ENCODE measurements at places on chromosomes 2 and 18.

GRCh38 chr18:39781565-39781964 lies 2173.5 kb upstream of the PIK3C3 start:
- DNase-seq: no peak

- DNase-seq: no peak
Observed at GRCh38 chr18:38747153-38747552, 1181.6 kb upstream of the CELF4 start.

- no peak for DNase-seq
Observed at GRCh38 chr2:60476206-60476954, 77.1 kb downstream of the BCL11A start.

DNA sequence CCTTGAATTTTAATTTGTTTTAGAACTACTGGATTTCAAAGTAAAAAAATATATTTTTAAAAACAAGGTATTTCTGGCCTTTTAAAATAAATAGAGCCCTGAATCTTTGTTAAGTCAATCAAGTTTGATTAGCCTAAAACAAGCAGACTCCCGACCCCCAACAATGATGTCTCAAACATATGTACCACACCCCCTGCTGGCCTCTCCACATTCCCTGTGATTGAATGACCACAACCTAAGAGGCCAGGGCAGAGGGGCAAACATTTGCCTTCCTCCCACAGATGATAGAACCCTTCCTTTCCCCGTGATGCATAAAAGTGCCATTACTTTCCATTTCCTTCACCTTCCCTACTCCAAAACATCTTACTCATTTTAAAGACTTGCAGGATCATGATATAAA lies 130.9 kb downstream of the STK39 start:
- DNase-seq: no peak

DNA sequence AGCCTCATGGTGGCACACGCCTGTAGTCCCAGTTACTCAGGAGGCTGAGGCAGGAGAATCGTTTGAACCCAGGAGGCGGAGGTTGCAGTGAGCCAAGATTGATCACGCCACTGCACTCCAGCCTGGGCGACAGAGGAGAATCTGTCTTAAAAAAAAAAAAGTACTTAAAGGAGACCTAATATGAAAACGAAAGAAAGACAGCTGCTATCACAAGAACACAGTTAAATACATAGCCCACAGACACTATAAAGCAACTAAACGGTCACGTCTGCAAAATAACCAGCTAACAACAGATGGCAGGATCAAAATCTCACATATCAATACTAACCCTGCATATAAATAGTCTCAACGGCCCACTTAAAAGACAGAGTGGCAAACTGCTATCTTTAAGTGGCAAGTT lies 43.9 kb upstream of the TACR1 start:
- DNase-seq: no peak

GRCh38 chr2:75528221-75528977 lies 32.3 kb downstream of the EVA1A start:
- DNase-seq: no peak

Data from stimulated activated CD4-positive, alpha-beta T cell treated with anti-CD3 and anti-CD28 coated beads, Interleukin-12 subunit alpha, Interleukin-12 subunit beta, amount 100 ng/mL, for 48 hours (primary cell).